Ascending aorta (tissue), 2 donors: ENCODE measurements at places on chromosomes 12 and 14.
A peak's percentile ranks its signal among the peaks of the same experiment; 100 is the strongest.

DNA sequence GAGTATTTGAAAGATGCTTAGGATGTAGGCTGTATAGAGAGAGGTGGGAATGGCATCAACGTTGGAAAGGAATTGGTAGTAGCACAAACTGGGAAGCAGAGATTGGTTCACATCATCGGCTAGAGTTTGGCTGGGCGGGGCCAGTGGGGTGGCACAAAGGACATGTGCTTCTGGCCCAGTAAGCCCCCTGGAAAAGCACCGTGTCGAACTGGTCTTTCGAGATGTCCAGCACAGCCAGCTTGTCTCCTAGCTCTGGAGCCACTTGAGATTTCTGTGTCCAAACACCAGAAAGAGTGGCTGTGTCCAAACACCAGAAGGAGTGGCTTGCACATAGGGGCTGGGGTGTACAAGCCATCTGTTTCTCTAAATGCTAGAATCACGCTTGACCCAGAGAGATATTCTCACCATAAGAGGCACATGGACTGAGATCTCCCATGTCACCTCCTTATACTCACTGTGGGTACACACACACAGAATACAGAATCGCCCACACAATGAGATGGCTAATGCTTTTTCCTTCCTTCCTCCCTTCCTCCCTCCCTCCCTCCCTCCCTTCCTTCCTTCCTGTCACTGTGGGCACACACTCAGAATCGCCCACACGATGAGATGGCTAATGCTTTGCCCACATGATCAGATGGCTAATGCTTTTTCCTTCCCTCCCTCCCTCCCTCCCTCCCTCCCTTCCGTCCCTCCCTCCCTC lies 41.8 kb upstream of the KCNK13 start:
- no peak for DNase-seq

DNA sequence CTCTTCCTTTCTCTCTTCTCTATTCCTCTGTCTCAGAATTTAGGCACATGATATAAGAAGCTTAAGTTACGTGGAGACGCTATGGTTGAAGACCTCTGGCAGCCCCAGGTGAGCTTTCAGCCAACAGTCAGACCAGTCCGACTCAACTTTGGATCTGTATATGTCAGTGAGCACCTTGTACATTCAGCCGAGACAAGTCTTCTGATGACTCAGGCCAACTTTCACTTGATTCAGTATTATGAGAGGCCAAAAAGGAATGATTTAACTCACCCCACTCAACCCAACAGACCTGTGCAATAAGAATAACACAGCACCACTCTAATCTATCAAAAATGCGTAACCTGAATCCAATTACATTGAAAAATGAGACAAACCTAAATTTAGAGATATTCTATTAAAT lies 47.5 kb upstream of the FOXG1 start:
- no peak for DNase-seq

GRCh38 chr14:101361044-101361443 lies 200.3 kb upstream of the DIO3 start:
- no peak for DNase-seq

DNA sequence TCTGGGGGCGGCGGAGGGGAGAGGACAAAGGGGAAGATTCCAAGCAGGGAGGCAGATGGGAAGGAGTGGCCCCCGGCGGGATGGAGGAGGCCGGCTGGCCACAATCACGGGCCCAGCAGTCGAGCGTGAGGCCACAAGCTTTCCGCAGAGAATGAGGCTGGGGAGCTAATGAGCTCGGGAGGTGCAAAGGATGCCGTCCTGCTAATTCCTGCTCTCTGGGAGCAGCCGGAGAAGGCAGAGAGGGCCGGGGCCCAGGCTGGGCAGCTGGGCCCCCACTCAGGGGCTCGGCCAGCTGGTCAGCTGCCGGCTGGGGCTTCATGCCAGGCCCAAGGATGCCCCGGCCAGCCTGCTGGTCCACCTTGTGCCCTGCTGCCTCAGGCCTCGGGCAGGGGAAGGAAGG lies 98.1 kb upstream of the LHX5 start:
- no peak for DNase-seq

GRCh38 chr12:64660237-64661018 lies 50.1 kb downstream of the RASSF3 start:
- no peak for DNase-seq

DNA sequence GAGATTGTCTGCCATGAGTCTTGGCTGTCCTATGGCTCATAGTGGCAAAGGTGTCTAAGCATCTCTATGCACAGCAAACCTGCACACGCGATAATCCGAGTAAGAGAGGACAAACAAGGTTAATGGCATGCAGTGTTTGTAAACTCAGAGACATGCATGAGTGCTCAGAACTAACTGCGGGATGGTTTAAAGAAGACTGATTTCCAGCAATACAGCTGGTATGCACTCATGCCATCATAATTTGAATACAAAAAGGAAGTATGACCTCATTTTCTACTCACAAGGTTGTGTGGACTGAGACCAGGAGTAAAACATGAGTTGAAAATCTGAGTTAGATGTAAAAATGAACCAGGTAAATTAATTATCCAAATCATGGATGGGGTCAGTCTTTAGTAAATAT lies 16.6 kb upstream of the TCP11L2 start:
- DNase-seq, result no peak

GRCh38 chr12:56362130-56363059 lies at the start of gene APOF:
TSS of gene APOF (minus strand) at chr12:56362857. CDS start at chr12:56362745, 112 bp downstream.
- DNase-seq, result no peak

DNA sequence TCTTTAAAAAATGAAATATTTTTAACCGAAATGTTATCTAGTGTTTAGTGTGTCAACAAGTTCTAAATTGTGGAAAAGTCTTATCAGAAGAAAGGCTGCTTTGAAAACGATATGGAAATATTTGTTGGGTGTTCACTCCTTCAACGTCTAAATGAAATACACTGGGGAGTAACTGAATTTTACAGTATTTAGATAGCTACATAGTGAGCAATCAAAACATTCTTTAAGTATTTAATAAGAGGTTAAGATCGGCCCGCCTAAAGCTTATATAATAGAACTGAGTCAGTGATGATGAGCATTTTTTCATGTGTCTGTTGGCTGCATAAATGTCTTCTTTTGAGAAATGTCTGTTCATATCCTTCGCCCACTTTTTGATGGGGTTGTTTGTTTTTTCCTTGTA lies 228.3 kb downstream of the RAD51B start:
- DNase-seq, result no peak

GRCh38 chr14:74570696-74571095 lies 41.3 kb downstream of the LTBP2 start:
- DNase-seq, result no peak

DNA sequence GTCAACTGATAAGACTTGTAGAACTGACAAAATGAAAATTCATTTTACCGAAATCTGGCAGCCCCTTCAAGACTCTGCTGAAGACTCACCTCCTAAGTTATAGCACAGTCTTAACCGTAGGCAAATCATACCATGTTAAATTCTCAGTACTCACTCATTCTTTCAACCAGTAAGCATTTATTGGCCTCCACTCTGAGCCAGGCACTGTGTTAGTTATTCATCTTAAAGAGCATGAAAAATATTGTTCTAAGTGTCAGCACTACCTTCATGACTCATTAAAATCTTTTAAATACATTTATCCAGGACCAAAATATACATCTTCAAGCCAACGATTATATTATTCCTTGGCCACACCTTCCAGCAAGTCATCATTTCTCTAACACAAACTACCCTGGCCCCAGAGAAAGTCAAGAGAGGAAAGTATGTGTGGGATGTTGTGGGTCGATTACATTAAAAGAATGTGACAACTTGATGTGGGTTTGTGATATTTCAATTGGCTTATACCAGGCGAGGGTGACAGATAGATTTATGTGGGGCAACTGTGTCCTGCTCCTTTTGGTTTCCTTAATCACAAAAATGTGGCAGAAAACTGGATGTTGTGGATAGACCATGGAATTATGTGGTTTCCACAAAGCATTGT lies 55.0 kb downstream of the TMEM30B start:
- DNase-seq, result no peak

GRCh38 chr12:132336451-132337413 lies 7.3 kb upstream of the GALNT9 start:
- no peak for DNase-seq

DNA sequence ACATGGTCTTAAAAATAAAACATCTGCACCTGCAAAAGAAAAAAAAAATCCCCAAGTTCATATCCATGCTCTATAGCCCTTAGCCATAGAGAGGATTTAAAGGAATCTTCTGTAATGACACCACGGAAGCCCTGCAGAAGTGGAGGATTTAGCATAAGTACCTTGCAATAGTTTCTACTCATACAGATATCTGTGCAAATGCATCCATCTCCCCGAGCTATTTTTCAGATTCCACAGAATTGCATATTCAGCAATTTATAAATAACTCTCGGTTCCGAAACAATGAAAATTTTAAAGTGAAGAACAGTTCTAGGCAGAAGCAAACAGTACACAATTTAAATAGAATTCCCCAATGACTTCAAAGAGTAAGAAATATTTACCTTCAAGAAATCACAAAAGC lies 424 bp downstream of the IGF1 start:
- DNase-seq, result no peak

GRCh38 chr12:6620137-6620884 lies 13.1 kb upstream of the CHD4 start:
- DNase-seq, result no peak

DNA sequence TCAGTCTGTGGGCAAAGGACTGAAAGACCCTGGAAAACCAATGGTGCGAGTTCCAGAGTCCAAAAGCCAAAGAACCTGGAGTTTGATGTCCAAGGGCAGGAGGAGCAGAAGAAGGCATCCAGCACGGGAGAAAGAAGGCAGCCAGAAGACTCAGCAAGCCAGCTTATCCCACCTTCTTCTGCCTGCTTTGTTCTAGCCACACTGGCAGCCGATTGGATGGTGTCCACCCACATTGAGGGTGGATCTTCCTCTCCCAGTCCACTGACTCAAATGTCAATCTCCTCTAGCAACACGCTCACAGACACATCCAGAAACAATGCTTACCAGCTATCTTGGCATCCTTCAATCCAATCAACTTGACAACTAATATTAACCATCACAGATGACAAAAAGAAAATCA lies 57.2 kb upstream of the CAPRIN2 start:
- DNase-seq, result no peak

GRCh38 chr12:2255311-2255710 lies 202.5 kb downstream of the CACNA1C start:
- no peak for DNase-seq

GRCh38 chr14:103688441-103688840 lies 26.8 kb downstream of the XRCC3 start:
- DNase-seq, result no peak

DNA sequence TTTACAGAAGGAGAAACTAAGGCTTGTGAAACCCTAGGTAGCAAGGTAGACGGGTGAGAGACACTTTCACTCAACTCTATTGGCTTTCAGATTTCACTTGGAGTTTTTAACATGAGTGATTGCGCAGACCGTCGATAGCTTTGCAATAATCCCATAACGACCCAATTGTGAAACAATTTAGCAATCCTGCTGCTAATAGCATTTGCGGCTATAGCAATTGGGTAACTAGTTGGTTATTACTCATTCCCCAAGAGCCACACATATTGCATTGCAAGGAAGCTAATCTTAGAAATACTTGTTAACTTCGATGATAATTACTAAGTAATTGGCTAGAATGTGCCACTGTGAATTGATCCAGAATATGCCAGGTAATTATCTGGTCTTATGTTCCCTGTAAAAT lies 159.9 kb upstream of the NOS1 start:
- no peak for DNase-seq

GRCh38 chr12:91361864-91362263 lies 179.2 kb upstream of the DCN start:
- DNase-seq, result no peak

- no peak for DNase-seq
Measured at GRCh38 chr14:37791384-37792036, 196.1 kb downstream of the TTC6 start.

DNA sequence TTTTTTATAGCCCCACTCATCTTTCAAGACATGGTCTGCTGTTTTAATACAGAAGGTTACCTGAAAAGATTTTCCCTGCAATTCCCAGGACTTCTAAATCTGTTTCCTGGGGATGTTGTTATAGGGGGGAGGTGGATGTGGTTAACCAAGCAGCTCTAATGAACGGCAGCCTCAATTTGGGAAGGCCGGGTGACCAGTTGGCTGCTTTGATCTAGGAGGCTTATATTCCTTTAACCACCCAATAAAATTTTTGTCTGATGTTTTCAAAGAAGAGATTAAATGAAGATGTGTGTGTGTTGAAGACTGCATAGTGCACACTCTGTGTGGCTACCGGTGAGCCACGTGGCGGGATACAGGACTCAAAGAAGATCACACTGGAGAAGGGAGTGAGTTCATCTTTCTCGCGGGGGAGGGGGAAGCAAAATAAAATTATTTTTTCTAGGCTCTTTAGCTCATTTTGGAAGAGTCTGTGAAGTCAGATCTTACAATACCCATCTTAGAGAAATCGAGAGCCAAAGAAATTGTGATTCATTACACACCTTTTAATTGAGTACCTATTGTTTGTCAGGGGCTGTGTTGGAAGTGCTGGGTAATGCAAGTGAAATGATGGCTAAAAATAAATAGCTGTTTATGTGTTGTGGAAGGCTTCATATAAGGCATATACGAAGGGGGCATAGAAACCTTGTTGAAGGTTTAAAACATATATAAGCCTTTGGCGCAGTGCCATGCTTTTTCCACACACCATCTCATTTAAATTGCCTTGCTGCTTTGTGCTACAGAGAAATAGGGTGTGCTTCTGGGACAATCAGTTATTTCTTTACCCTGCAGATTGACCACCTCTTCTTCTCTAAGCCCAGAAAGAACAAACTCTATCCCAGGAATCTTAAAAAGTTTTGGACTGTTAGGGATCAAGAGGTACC lies 18.5 kb downstream of the ELK3 start:
- DNase-seq, result peak; percentile 34

- DNase-seq, result no peak
Measured at GRCh38 chr14:92457016-92457565, 56.5 kb upstream of the RIN3 start.

GRCh38 chr14:91229005-91229382 lies 15.5 kb downstream of the GPR68 start:
- DNase-seq, result no peak

DNA sequence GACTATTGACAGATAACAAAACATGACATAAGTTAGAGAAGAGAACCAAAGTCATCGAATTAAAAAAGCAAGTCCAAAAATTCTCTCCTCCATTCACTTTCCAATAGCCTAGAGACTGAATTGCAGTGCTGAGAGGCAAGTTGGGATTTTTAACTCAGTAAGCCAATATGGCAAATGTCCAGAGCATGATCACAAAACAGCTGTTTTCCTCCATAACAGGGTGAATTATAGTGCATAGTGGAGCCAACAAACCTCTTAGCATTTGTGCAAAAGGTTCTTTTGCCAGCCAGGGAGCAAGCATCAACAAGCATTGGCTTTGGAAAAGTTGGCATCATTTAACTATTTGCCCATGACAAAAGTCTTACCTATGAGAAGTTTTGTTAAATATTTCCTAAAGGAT lies 458.8 kb upstream of the NOVA1 start:
- no peak for DNase-seq

DNA sequence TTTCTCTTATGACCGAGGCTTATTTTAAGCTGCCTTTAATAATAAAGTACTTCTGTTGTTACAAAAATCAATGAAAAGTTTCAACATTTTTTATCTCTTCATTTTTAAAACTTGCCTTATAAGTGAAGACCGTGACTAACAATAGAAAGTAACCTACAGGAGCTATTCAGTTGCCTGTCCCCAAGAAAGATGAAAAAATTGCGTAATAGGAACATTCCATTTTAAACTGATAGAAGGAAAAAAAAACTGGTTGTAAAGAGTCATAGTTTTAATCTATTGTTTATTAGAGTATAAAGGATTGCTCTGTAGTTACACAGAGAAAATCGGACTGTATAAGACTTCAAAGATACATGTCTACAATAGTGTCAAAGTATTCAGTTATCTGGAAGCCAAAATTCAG lies 83.3 kb downstream of the DAAM1 start:
- DNase-seq, result no peak
